NCI-H2081 (cell line): ENCODE measurements at places on chromosomes 16 and 17.
A peak's percentile ranks its signal among the peaks of the same experiment; 100 is the strongest.

DNA sequence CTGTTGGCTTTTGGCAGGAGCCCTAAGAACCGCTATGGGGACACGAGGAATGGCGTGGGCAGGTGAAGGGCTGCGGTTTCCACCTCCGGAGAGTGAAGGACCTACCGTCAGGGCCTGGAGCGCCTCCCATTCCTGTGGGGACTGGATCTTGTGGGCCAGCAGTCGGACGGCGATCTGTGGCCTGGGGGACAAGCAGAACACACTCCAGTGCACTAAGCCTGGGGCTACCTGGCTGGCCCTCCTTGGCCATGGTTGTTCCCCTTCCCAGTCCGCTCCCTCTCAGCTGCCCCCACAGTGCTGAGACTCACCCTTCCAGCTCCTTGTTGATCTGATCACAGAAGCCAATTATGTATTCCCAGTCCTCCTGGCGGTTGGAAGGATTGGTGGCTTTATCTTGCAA is 15.0 kb downstream of the GGA3 start:
- no peak for DNase-seq

- no peak for DNase-seq
Measured at GRCh38 chr17:74697515-74697914, 15.2 kb downstream of the CD300LF start.

- no peak for DNase-seq
Measured at GRCh38 chr16:88430524-88431446, 22.3 kb upstream of the ZFPM1 start.

DNA sequence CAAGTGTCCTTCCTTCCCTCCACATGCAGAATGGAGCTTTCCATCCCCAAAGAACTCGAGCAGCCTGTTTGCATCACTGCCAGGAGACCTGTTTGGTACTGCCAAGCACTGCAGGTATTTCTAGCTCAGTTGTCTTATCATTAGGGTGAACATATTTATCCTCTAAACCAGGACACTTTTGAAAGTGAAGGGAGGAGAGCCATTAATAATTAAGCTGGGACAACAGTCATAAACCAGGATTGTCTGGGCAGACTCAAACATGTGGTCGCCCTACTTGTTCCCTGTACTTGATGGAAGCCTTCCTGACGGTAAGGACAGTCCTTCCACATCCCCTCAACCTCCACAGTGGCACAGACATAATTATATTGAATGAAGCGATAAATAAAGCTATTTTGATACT is 67.4 kb downstream of the PRKCA start:
- DNase-seq = no peak

- DNase-seq = no peak
Measured at GRCh38 chr16:82094942-82095540, 60.0 kb downstream of the HSD17B2 start.

DNA sequence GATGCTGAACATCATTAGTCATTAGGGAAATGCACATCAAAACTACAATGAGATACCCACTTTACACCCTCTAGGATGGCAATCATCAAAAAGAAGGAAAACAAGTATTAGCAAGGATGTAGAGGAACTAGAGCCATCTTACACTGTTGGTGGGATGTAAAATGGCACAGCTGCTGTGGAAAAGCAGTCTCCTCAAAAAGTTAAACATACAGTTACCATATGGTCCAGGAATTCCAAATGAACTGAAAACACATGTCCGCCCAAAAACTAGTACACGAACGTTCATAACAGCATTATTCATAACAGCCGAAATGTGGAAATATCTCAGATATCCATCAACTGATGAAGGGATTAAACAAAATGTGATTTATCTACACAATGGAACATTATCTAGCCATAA is 7.0 kb downstream of the FBF1 start:
- DNase-seq = no peak

DNA sequence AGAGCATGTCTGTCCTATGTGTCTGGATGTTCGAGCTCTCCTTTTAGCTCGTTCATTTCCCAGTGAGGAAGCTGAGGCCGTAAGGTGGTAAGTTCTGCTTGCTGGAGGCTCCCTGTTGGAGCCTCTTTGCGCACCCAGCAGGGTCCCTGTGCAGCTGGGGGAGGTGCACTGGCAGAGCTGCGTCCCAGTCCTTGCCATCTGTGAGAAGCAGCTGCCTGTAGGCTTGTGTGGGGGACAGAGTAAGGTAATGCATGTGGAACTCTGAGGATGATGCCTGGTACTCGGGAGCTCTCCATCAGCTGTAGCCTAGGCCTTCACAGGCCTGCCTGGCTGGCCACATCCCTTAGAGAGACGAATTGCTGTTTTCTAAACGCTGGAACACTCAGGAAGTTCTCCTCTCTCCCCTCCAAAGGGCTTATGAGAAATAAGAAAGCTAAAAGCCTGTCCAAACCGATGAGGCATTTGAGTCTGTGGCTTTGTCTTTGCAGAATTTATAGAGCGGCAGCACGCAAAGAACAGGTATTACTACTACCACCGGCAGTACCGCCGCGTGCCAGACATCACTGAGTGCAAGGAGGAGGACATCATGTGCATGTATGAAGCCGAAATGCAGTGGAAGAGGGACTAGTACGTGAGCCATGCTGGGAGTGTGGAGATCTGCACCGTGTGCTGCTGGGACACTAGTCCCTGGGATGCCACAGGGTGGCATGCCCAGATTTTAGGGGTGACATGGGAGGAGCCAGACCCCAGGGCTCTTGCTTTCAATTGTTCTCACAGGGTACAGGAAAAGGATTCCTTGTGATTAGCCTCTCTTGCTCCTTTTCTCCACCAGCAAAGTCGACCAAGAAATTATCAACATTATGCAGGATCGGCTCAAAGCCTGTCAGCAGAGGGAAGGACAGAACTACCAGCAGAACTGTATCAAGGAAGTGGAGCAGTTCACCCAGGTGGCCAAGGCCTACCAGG is 1.6 kb downstream of the NDUFB10 start:
- peak; percentile 77 for DNase-seq

GRCh38 chr16:90020838-90021382 is 1.7 kb upstream of the DBNDD1 start:
- peak; percentile 83 for DNase-seq

- DNase-seq = no peak
Measured at GRCh38 chr17:18231164-18231563, 5.7 kb downstream of the LLGL1 start.

DNA sequence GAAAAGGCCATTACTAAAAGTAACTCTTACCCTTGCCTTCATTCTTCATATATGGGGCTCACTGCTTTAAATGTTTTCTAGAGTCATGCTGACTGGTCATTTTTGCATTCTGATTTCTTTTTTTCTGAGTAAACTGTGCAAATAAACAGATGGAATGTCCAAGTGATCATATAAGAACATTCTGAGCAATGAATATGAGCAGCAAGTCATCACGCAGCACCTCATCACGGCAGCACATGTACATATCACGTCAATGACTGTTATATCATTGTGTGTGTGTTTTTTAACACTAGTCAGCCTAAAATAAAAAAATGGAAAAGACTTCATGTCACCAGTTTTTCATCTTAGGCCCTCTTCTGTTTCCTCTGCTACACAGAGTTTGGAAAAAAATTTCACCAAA is 490.0 kb upstream of the ZFHX3 start:
- no peak for DNase-seq

DNA sequence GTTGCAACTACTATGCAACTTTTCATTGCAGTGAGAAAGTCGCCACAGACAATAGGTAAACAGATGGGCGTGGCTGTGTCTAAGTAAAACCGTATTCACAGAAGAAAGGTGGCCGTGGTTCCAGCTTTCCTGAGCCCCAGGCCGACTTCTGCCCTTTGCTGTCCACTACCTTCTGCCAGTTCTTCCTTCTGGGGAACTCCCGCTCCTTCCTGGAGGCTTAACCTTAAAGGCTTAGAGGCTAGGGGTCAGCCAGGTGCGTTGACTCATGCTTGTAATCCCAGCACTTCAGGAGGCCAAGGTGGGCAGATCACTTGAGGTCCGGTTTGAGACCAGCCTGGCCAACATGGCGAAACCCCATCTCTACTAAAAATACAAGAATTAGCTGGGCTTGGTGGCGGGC is 2.1 kb upstream of the SEPTIN12 start:
- no peak for DNase-seq

DNA sequence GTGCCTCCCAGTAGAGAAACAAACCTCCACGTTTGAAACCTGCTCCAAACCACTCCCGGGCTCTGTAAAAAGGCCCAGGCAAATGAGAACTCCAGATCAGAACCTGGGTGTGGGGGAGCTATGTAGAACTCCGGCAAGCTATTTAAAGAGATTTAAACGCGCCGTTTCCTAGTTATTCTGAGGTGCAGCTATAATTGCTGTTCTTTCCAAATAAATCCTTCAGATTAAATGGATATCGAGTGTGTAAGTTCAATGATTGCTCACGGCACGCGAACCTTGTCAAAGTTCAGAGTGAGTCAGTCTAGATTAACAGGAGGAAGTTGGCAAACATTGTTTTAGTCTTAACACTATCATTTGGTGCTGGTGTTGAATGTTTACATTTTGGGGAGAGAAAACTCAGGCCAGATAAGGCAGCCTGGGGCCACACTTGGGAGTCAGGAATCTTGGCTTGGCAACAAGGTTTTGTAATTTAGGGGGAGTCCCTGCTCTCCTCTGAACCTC is 92.9 kb upstream of the SALL1 start:
- DNase-seq = no peak

- DNase-seq = no peak
Measured at GRCh38 chr16:3838600-3839401, 41.7 kb downstream of the CREBBP start.

GRCh38 chr16:89619840-89620239 is 6.4 kb downstream of the DPEP1 start:
- DNase-seq = no peak

DNA sequence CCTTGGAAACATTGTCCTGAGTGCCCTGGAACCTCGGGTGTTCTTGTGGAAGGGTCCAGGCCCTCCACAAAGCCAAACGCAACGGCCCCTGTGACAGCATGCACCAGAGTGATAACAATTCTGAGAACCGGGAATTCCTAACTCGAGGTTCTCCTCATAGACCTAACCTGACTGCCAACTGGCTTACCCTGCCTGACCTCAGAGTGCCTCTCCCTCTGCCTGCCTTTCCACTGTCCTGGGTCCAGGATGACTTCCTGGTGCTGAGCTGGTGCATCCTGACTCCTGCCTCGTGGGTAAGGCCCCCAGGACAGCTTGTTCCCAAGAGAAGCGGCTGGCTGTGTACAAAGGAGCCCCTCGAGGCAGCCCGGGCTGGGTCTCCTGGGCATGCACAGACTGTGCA is 51.8 kb downstream of the SRL start:
- no peak for DNase-seq

DNA sequence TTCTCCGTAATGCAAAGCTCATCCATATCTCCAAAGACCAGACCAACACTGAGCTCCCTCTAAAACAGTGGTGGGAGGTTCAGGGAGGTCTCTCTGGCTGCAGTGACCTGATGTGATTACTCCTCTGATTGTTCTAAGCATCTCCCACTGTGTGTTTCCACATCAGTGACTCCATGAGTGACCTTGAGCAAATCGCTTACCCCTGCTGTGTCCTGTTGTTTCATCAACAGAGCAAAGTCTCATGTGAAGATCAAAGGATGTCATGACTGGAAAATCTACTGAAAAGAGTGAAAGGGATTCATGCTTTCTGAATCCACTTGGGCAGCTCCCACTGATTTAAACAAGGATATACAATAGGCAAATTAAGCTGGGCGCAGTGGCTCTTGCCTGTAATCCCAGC is 352.9 kb downstream of the TMEM114 start:
- no peak for DNase-seq

GRCh38 chr16:66728804-66729203 is 22.6 kb downstream of the DYNC1LI2 start:
- peak; percentile 6 for DNase-seq

DNA sequence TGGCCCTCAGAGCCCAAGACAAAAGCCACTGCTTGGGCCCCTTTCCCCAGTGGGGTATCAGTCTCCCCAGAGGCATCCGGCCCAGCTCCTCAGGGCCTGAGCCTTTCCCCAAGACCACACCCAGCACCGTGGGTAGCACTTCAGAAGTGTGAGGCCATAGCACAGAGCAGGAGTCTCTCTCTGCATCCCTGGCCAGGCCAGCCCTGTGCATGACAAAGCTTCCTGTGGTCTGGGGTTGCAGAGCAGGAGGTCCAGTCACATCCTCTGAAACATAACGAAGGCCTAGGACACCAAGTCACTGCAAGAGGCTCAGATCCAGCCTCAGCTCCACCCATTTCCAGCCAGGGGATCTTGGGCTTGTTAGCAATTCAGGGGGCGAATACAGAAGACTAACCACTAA is 56.8 kb upstream of the ZNF423 start:
- no peak for DNase-seq
